ENCODE measurements at places on chromosomes 2 and 18.

DNA sequence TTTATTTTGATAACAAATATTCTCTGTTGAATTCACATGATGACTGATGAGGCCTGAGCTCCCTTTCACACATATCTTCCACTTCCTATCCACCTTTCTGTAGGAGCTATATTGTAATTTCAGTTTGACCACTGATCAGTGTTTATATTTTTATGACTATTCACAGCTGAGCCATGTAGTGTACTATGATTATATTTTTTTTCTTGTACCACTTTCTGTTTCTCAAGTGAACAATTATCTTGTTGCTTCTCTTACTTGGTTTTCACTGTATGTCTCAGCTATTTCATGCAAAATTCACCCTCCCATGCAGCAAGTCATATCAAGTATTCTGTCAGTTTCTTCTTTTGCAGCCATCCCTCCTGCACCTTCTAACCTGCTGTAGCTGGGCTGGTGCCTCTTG, 78.4 kb downstream of the TMEM247 start:
- no peak for DNase-seq

DNA sequence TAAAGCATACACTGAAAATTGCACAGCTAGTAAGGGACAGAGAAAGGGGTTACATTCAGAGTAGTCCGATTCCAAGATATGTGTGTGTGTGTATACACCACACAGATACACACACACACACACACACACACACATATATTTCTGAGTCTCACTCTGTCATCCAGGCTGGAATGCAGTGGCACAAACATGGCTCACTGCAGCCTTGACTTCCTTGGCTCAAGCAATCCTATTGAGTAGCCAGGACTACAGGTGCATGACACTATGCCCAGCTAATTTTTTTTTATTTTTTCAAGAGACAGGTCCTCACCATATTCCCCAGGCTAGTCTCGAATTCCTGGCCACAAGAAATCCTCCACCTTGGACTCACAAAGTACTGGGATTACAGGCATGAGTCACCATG, 68.1 kb upstream of the ITPRID2 start:
- no peak for DNase-seq

- DNase-seq: no peak
Observed at GRCh38 chr2:11680182-11680900, 10.3 kb upstream of the NTSR2 start.

DNA sequence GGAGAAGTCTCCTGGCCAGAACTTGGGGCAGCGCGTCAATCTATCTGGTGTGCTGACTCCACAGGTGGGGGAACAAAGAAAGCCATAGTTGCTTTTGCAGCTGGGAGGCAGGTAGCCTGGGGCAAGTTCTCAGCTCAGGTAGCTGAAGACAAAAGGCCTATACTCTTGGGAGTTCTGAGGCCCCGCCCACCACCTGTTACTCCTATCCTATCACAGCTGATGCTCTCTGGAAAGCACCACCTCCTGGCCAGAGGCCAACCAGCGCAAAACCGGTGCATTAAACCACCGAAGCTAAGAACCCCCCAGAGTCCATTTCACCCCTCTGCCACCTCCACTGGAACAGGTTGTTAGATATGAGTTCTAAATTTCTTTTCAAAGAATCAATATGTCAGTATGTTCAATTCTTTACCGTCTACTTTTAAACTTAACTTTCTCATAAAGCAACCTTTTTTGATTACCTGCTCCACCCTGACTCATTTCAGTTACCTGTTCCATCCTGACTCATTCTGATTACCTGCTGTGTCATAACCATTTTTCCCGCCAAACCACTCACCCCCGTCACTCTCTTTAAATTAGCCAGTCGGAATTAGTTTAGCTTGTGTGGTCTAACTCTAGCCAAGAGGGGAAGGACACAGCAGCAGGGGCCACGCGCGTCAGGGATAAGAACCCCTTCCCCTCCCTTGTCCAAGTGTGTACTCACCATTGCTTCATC, 43.4 kb downstream of the UPP2 start:
- no peak for DNase-seq

GRCh38 chr2:46167406-46167805, 129.8 kb upstream of the EPAS1 start:
- DNase-seq: no peak

DNA sequence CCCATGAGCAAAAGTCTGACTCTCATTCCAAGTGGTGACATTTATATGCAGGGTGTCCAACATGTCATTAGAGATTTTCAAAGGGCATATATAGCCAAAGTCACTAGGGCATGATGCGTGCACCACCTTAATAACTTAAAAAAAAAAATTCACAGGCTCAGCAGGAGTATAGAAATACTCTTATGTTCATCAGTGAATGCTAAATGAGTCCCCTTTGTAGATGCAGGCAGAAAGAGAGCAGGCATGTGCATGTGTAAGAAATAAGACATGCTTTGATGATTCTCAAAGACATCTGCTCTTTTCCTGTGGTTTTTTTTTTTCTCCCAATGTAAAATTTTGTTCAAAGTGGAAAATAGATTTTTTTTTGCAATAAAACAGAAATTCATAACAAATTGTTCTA, 112.3 kb upstream of the AQP4 start:
- no peak for DNase-seq

- DNase-seq: no peak
Observed at GRCh38 chr2:109208951-109209335, 79.9 kb downstream of the SH3RF3 start.

- DNase-seq: no peak
Observed at GRCh38 chr18:79416022-79416676, 20.4 kb downstream of the NFATC1 start.

GRCh38 chr2:8570637-8571036, 111.2 kb upstream of the ID2 start:
- DNase-seq: no peak

- no peak for DNase-seq
Observed at GRCh38 chr2:193566886-193567285, 1372.2 kb upstream of the TMEFF2 start.

GRCh38 chr2:136718273-136718672, 47.1 kb upstream of the THSD7B start:
- DNase-seq: no peak

- DNase-seq: no peak
Observed at GRCh38 chr2:43462866-43463641, 132.8 kb downstream of the THADA start.
